ENCODE measurements at places on chromosomes 16 and 17.

DNA sequence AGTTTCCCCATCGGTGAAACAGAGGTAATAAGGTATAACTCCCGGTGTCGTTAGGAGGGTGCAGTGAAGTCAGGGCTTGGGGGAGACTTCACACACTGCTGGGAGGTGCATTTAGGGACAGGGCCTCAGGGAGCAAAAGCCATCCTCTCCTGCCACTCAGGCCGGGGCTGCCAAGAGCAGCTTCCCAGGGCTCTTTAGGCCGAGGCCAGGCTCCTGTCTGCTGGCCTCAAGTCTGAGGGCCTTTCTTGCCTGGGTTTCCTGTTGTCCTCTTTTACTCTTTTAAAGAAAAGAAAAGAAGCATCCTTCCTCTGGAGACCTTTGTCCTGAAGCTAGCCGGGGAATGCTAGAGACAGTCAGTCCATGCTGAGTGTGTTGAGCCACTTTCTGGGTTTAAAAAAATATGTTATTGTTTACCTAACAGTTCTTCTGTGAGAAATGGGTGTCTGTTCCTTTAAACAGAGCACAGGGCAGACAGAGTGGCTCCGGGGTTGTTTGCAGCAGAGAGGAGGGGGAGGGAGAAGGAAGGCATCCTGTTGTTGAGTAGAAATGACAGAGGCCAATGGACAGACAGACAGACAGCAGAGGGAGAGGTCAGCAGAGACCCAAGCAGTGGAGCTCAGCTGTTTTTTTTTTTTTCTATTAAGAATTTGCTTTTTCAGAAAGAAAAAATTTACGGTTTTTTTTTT lies 79.1 kb downstream of the C17orf67 start:
- DNase-seq: no peak

DNA sequence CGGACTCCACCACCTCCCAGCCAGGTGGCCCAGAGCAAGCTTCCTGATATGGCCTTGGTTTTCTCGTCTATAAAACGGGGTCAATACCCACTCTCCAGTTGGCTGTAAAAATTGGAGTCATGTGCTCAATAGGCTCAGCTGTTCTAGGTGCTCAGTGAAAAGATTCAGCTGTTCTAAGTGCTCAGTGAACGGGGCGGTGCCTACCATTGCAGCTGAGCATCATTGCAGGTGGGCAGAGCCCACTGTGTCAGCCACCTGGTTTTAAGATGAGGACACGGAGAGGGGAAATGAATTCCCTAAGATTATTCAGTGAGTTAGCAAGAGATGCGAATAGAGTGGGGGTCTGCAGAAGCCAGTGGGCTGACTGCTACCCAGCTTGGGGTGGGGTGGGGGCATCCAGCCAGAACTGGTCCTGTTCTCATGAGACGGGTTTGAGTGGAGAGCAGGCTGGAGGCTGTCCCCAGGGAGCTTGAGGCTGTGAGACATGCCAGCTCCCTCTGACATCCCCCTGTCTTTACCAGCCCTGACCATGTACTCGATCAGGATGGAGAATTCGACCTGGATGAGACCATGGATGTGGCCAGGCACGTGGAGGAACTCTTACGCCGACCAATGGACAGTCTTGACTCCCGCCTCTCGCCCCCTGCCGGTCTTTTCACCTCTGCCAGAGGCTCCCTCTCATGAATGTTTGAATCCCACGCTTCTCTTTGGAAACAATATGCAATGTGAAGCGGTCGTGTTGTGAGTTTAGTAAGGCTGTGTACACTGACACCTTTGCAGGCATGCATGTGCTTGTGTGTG lies 21.9 kb downstream of the STAT5A start:
- no peak for DNase-seq

- no peak for DNase-seq
Observed at GRCh38 chr17:49932901-49933300, 36.1 kb upstream of the DLX4 start.

DNA sequence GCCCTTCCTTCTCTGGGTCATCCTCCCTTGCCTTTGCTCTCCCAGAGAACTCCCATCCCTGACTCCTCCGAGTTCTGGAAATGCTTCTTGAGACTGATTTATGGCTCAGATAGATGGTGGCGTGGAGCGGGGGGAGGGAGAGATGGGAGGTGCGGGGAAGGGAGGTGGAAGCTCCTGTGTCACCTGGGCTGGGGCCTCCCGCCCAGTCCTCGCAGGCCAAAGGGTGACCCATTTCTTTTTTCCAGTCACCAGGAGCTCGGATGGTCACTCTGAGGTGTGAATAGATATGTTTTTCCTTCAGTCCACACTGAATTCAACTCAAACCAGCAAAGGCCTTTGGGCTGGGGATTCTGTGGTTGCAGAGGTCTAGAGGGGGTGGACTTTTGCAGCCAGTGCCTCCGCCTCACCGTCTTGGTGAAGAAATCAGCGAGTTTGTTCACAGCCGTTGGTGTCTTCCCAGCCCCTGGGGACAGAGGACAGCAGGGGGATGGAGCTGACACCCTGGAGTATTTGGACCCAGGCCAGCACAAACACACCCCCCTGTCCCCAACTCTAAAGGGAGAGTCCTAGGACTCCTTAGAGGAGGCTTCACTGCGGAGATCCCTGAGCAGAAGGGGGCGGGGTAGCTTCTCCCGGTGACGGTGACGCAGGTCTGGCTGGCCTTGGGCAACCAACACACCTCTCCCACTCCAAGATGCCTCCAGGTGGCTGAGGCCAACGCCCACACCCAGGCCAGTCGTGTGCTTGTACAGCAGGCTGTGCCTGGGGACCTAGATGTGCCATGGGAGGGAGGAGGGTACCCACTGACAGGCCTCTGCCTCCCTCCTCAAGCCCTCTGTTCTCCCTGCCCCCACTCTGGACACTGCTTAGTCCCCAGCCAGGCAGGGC lies 80.6 kb downstream of the AMFR start:
- no peak for DNase-seq

DNA sequence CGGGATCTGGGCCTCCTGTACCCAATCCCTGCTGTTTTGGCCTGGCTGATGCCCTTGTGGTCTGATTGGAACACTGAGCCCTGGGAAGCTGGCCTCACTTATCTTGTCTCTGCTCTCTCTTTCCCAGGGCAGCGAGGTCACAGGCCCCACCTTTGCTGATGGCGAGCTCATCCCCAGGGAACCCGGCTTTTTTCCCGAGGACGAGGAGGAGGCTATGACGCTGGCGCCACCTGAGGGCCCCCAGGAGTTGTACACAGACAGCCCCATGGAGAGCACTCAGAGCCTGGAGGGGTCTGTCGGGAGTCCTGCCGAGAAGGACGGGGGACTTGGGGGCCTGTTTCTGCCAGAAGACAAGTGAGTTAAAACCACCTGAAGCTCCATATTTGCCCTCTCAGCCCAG lies 126.0 kb downstream of the RAB11FIP4 start:
- no peak for DNase-seq

DNA sequence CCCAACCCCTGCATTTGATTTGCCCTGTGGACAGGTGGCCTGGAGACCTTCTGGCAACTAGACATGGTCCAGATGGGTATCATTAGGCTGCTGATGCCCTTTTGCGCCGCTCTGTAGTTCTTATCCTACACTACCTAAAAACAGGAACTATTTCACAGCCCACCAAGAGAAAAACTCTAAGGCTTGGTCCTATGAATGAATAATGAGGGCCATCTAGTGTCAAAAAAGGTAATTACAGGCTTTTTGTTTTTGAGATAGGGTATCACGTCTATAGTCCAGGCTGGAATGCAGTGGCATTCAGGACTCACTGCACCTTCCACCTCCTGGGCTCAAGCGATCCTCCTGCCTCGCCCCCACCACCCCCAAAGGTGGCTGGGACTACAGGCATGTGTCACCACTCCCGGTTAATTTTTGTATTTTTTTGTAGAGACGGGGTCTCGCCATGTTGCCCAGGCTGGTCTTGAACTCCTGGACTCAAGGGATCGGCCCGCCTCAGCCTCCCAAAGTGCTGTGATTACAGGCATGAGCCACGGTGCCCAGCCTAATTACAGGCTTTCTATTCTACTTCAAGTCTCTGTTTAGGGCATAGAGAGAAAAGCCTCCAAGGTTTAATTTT lies 20.9 kb downstream of the COIL start:
- no peak for DNase-seq

GRCh38 chr16:57694725-57695679 lies at the start of gene DRC7:
DRC7 (plus strand) TSS chr16:57694806; CDS start chr16:57697950, 3,144 bp downstream.
- DNase-seq: no peak

GRCh38 chr17:68595496-68595895 lies 5.7 kb downstream of the FAM20A start:
- no peak for DNase-seq

DNA sequence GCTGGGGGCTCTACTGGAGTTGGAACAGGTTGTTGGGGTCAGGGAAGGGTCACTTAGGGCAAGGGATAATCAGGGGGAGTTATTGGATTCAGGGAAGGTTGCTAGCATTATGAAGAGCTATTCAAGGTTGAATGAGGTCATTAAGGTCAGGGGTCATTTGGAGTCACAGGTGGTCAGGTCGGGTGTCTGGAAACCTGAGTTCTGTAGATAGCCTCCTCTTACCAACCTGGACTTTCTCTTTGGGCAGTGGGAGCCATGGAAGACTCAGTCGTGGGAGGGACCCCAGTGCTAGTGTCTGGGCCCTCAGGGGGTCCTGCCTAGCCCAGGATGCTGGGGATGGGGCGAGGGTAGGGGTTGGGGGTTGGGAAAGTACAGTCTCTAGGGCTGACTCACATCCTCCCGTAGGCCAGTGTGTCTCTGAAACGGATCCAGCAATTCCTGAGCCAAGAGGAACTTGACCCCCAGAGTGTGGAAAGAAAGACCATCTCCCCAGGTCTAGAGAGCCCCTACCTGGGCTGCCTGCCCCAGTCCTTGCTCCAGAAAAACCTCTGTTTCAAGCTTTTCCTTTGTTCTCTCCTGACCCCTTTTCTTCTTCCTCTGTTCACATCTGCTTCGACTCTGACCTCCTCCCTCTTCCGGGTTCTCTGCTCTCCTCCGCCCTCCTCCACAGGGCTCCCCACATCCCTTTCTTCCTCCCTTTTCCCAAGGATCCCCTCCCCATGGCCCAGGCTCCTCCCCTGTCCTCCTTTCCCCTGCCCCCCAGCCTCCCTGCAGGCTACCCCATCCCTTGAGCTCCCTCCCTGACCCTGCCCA lies 33.5 kb downstream of the ABCC3 start:
- no peak for DNase-seq

DNA sequence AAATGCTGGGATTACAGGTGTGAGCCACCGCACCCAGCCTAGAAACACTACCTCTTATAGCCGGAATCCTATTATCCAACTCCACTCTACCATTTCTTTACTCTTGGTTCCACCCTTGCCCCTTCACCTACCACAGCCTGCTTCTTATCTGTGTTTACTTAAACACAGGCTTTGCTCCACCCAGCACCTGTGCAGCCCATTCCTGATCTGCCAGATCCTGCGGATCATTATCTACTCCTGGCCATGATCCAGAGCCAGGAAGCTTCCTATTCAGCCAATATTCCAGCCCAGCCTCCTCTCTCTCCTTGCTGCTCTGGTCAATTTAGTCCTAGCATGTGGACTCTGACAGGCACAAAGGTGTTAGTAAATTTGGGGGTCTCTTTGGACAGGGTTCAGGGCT lies 98.8 kb upstream of the MED13 start:
- no peak for DNase-seq
